ENCODE measurements at places on chromosomes 5 and 9. TPM values are rescaled to one million over a fixed set of nuclear protein-coding genes. Genes with fewer than 3 reads are reported as not detected.

GRCh38 chr5:3000631-3001030 lies 249.2 kb upstream of the IRX2 start:
- no peak overlapping the region for H3K4me3 ChIP-seq
- peaks cover 10% of the 10 kb centered on the region for H3K4me1 ChIP-seq
- no peaks in the 10 kb centered on the region for H3K36me3 ChIP-seq
- H3K27me3 ChIP-seq: peaks cover 43% of the 10 kb centered on the region

DNA sequence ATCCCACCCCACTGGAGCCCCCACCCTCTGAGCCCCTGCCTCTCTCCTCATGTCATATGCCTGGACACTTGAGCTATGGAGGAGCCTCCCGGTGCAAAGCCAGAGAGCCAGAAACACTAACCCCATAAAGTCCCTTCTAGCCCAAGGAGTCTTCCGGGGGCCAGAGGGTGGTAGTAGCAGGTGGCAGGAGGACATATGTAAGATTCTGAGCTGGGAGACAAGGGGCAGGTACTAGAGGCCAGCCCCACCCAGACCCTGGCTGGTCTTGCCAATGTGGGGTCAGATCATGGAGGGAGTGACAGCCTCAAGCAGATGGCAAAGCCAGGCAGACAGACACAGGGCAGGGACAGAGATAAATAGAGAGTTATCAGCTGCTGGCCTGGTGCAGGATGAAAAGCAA lies 63.4 kb downstream of the PSD2 start:
- no peak overlapping the region for H3K27ac ChIP-seq
- H3K4me3 ChIP-seq: no peak overlapping the region
- H3K27me3 ChIP-seq: peaks cover 3% of the 10 kb centered on the region

GRCh38 chr5:135055396-135055795 lies 21.4 kb upstream of the PITX1 start:
- H3K4me1 ChIP-seq: peaks cover 3% of the 10 kb centered on the region
- H3K27ac ChIP-seq: no peak overlapping the region
- no peak overlapping the region for H3K4me3 ChIP-seq
- H3K36me3 ChIP-seq: no peaks in the 10 kb centered on the region

DNA sequence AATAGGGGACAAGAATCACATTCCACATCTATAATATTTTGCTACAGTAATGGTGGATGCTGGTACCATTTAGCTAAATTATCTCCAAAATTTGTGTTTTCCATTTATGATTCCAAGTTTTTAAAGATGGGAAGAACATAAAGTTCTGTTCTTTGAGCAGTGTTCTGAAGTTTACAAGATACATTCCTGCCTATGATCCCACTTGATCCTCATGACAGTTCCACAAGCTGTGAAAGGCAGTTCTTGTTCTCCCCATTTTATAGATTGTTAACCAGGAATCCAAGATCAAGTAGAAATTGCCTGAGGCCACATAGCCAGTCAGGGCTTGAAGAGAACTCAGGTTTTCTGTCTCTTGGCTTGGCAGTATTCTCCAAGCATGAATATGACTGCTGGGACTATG lies 257.3 kb downstream of the NR3C1 start:
- no peaks in the 10 kb centered on the region for H3K4me1 ChIP-seq
- H3K4me3 ChIP-seq: no peak overlapping the region
- no peaks in the 10 kb centered on the region for H3K27me3 ChIP-seq

DNA sequence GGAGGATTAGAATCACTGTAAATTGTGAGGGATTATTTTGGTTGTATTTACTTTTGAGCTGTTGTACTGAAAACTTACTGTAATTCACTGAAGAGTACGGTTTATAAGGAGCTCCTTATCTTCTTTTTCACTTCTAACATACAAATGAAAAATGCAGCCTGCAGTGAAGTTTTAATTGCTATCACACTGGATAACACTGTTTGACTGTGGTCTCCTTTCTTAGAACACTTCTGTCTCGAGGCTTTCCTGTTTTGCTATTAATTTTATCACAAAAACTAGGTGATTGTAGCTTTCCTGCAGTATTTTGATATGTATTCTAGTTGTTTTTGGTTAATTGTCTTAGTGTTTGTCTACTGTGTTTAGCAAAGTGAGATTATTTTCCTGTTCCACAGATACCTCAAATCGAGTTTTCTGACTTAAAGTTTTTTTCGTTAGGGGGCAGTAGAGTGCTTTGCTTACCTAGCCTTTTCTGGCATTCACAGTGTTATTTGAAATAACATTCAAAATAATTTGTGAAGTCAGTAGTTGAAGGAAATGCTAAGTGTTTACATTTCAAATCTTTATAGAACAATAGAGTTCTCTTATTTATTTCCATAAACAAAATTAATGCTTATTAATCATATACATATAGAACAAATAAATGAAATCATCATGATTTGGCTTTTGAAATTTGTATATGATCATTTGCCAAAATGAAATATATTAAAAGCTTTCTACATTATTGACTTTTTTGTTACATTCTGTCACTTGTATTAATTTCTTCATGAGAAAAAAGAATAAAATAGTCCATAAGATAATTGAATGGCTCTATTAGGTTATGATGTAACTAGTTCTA lies 52.9 kb downstream of the COMMD10 start:
- H3K27me3 ChIP-seq: no peaks in the 10 kb centered on the region
- no peak overlapping the region for H3K4me3 ChIP-seq
- no peak overlapping the region for H3K27ac ChIP-seq
- no peaks in the 10 kb centered on the region for H3K36me3 ChIP-seq

- DNase-seq: no peak
- no peaks in the 10 kb centered on the region for H3K27me3 ChIP-seq
- no peak overlapping the region for H3K4me3 ChIP-seq
- no peaks in the 10 kb centered on the region for H3K4me1 ChIP-seq
- H3K36me3 ChIP-seq: no peaks in the 10 kb centered on the region
Observed at GRCh38 chr5:57895766-57896165, 413.2 kb upstream of the ACTBL2 start.

DNA sequence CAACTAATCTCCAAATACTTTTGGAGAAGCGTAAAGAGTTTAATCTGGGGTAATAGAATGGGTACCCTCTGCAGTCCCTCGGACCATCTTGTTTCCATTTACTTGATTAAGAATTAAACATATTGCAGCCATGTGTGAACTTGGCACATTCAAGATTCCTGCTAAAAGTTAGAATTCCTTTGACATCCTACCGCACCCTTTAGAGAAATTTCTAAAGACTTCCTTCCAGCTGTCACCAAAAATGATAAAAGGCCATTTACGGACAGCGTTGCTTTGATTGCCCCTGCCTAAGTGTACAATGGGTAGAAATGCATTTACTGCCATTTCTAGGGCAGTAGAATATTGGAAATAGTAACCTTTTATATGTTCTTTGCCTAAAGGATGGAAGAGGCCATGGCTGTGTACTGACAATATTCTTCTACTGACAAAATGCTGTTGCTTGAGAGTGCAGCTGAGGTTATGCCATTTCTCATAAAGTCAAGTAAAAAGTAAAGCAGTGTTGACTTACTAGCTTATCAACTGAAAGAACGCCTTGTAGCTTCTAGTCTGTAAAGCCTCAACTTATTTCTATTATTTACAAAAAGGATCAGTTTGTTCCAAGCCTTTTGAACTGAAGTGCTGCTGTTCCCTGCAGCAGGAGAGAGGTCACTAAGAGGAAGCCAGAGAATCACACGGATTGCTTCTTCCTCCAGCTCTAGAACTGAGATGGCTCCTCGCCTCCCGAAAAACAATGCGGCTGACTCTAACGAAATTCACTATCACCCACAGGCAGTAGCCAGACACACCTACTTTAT lies 139.8 kb upstream of the BASP1 start:
- H3K4me3 ChIP-seq: no peak overlapping the region
- H3K4me1 ChIP-seq: no peaks in the 10 kb centered on the region
- no peaks in the 10 kb centered on the region for H3K27me3 ChIP-seq
- no peaks in the 10 kb centered on the region for H3K36me3 ChIP-seq
- no peak overlapping the region for H3K27ac ChIP-seq
- no peak for DNase-seq

DNA sequence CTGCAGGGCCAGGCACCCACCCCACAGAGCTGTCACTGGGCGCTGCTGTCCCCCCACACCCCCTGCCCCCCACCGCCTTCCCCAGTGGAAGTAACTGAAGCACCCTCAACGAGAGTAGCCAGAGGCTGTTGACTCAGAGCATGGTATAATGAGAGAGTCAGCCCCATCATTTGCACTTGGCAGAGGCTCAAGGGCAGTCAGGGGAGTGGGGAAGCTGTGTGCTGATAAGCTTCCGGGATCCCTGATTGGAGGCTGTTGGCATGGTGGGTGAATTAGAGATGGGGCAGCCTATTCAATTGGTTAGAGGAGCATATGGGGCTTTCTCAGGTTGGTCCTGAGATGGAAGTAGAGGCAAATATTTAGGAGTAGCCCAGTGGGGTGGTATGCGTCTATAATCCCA lies 77.1 kb upstream of the GOLM1 start:
- no peak overlapping the region for H3K4me3 ChIP-seq
- no peaks in the 10 kb centered on the region for H3K36me3 ChIP-seq
- no peaks in the 10 kb centered on the region for H3K4me1 ChIP-seq
- no peak for DNase-seq
- H3K27me3 ChIP-seq: peaks cover 10% of the 10 kb centered on the region
- H3K27ac ChIP-seq: no peak overlapping the region

GRCh38 chr5:60843386-60843935 lies 608 bp downstream of the ELOVL7 start:
- peaks cover 38% of the 10 kb centered on the region for H3K27me3 ChIP-seq
- H3K36me3 ChIP-seq: no peaks in the 10 kb centered on the region
- peak; percentile 23 for DNase-seq
- peak overlapping the region; percentile 62 for H3K27ac ChIP-seq
- peaks cover 16% of the 10 kb centered on the region for H3K4me1 ChIP-seq

DNA sequence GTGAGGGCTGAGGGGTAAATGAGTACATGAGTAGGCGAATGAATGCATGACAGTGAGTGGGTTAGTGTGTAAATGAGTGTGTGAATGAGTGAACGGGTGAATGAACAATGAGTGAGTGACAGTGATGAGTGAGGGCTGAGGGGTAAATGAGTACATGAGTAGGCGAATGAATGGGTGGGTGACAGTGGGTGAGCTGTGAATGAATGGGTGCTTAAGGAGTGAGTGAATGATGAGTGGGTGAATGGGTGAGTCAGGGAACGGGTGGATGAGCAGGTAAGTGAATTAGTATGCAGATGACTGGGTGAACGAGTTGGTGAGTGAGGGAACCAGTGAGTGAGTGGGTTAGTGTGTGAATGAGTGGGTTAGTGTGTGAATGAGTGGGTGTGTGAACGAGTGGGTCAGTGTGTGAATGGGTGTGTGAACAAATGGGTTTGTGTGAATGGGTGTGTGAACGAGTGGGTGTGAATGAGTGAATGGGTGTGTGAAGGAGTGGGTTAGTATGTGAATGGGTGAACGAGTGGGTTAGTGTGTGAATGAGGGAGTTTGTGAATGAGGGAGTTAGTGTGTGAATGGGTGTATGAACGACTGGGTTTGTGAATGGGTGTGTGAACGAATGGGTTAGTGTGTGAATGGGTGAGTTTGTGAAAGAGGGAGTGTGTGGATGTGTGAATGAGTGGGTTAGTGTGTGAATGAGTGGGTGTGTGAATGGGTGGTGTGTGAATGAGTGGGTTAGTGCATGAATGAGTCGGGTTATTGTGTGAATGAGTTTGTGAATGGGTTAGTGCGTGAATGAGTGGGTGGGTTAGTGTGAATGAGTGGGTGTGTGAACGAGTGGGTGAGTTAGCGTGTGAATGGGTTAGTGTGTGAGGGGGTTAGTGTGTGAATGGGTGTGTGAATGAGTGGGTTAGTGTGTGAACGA lies 32.9 kb downstream of the NKD2 start:
- no peak overlapping the region for H3K27ac ChIP-seq
- H3K27me3 ChIP-seq: no peaks in the 10 kb centered on the region
- peaks cover 21% of the 10 kb centered on the region for H3K36me3 ChIP-seq

- DNase-seq: no peak
- H3K4me3 ChIP-seq: no peak overlapping the region
- H3K27me3 ChIP-seq: no peaks in the 10 kb centered on the region
- no peaks in the 10 kb centered on the region for H3K4me1 ChIP-seq
Observed at GRCh38 chr5:166240705-166241104, 2050.7 kb upstream of the WWC1 start.

CBY3 gene
- total RNA-seq: not detected

DENND1A gene
- 22.4 TPM for total RNA-seq

TGFBR1 gene
- total RNA-seq: 93.8 TPM

PCA3 gene
- total RNA-seq: 0.31 TPM

CDX1 gene
- total RNA-seq: 0.31 TPM
